ENCODE measurements at places on chromosomes 2 and 18.

- no peak for DNase-seq
Observed at GRCh38 chr18:9237981-9238380, 96.6 kb upstream of the TWSG1 start.

DNA sequence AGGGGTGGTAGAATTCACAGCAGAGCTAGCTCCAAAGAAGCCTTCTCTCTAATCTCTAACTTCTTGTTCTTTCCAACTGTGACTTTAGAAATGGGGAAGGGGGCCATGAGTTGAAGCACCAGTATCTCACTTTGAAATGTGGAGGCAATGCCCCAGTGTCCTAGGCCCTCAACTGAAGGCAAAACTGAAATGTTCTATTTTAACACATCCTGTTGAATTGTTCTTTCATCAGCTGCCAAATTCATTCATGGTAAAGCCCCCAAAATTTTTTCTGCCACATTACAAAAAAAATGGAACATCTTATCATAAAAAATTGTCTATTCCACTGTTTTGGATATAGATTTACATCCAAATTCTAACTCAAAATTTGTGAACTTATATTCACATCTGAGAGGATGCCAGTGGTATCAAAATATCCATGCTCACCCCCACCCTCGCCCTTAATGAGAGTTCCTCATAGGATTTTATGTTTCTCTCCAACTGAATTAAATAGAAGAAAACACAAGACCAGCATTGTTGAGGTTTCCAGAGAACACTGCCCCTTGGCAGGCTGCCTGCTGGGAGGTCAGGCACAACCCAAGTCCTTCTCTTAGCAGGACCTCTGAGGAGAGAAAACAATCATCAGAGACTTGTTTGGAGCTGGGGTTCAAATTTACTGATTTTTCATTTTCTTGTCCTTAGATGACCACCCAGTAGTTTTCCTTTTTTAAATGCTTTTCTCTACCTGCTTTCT, 147.4 kb upstream of the PGAP1 start:
- DNase-seq, result no peak

- DNase-seq, result no peak
Observed at GRCh38 chr2:116645155-116645554, 1169.3 kb upstream of the DDX18 start.

- DNase-seq, result no peak
Observed at GRCh38 chr18:47571957-47572356, 320.5 kb upstream of the SKOR2 start.

- DNase-seq, result no peak
Observed at GRCh38 chr2:17163638-17164037, 354.6 kb downstream of the RAD51AP2 start.

GRCh38 chr2:177665948-177666347, 273.4 kb downstream of the AGPS start:
- DNase-seq, result no peak

- no peak for DNase-seq
Observed at GRCh38 chr18:60936101-60936500, 397.1 kb upstream of the CDH20 start.

DNA sequence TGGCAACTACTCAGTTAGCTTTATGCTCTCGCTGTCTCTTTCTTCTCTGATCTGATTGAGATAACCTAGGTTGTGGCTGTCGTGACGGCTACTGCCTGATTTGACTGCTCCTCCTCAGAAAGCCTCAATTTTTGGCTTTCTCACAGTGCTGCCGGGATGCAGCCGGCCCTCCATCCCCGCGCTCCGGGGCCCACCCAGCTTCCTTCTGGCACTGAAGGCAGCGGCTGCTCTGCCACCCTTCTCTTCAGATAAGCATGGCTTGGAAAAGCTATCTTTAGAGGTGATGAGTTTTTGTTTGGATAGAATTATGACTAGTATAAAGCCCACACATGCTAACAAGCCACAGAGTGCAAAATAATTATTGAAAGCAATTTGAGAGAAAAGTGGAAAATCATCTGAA, 102.5 kb downstream of the DPP4 start:
- DNase-seq, result no peak

- DNase-seq, result peak; percentile 83
Observed at GRCh38 chr2:236512902-236513435, 56.7 kb upstream of the ACKR3 start.

- DNase-seq, result no peak
Observed at GRCh38 chr2:59277671-59278070, 1036.5 kb upstream of the FANCL start.

GRCh38 chr2:15547115-15547876, 13.8 kb downstream of the NBAS start:
- DNase-seq, result no peak

- DNase-seq, result no peak
Observed at GRCh38 chr2:29847886-29848285, 73.5 kb downstream of the ALK start.

- no peak for DNase-seq
Observed at GRCh38 chr18:36191286-36191685, 4.0 kb downstream of the MOCOS start.

GRCh38 chr18:47809420-47809819, 121.0 kb downstream of the SMAD2 start:
- no peak for DNase-seq

DNA sequence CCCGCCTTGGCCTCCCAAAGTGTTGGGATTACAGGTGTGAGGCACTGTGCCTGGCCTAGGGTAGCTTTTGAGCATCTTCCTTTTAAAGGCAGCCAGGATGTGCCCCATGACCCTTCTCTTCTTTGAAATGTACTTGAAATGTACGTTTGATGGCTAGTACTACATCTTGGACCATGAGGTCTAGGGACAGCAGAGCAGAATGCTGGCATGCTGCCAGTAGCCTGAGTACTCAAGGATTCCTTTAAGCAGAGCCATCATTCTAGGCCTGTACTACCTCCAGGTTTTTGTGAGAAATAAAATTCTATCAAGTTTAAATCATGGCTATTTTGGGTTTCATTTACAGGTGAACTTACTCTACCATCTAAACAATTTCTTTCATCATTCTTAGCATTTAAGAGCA, 2.9 kb upstream of the EML6 start:
- no peak for DNase-seq

DNA sequence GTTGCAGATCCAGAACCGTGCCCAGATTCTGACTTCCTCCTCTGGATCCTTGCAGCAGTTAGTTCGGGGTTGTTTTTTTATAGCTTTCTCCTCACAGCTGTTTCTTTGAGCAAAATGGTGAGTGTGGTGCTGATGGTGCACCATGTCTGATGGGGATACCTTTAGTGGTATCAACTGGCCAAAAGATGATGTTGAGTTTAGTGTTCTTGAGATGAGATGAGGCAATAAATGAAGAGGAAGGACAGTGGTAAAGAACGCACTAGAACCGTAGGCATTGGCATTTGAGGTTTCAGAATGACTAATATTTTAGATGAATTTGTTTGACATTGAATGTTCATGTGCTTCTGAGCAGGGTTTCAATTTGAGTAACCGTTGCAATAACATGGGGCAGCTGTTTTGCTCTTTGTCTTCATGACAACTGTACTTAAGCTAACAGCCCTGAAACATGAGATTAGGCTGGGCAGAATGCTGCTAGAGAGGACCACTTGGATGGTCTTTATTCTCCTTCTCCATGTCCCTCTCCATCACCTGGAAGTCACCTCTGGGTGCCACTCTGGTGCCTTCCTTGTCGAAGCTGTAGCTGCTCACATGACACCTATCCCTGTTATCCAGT, 3.9 kb downstream of the CTLA4 start:
- DNase-seq, result peak; percentile 57

DNA sequence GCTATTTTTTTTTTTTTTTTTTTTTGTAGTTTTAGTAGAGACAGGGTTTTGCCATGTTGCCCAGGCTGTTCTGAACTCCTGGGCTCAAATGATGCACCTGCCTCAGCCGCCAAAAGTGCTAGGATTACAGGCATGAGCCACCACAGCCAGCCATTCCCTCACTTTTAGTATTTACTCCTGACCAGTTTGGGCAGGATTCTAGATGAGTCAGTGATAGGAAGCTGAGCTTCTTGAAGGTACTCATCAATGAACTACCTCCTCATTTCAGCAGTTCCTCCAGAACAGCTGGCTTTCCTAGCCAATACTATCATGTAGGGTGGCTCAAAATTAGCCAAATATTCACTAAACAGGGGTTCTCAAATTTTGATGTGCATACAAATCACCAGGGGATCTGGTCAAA, 57.2 kb downstream of the CYBRD1 start:
- DNase-seq, result no peak

DNA sequence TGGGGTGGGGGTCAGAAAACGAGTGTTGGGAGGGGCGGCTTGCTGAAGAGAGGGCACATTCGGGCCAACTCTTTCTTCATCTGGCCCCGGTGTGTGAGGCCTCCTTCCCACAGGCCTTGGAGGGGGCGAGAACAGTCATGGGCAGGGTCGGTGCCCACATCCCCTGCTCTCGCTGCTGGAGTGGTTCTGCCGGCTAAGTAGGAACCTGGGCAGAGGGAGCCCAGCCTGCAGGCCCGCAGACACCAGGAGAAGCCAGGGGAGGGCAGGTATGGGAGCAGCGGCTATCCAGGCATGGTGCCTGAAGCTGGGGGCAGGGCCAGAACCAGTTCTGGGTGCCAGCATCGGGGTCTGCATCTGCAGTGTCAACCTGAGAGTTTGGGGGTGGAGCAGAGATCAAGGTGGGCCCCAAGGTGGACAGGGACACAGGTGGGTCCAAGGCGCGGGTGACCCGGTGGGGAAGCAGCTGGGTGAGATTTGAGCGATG, 46.6 kb upstream of the HPCAL1 start:
- no peak for DNase-seq

- no peak for DNase-seq
Observed at GRCh38 chr2:173240083-173240482, 114.6 kb upstream of the CDCA7 start.

- no peak for DNase-seq
Observed at GRCh38 chr18:35171315-35171987, 69.4 kb upstream of the ZNF397 start.

GRCh38 chr2:163556511-163556910, 179.3 kb downstream of the FIGN start:
- no peak for DNase-seq

- DNase-seq, result no peak
Observed at GRCh38 chr18:39241534-39241933, 1675.9 kb upstream of the CELF4 start.

GRCh38 chr2:102356381-102356712, 751 bp downstream of the IL18R1 start:
- DNase-seq, result no peak

GRCh38 chr18:57801761-57802212, 1.3 kb downstream of the ATP8B1 start:
- DNase-seq, result no peak

GRCh38 chr2:83081826-83082690, 1377.0 kb downstream of the SUCLG1 start:
- DNase-seq, result no peak

GRCh38 chr2:37764739-37765138, 93.3 kb upstream of the CDC42EP3 start:
- no peak for DNase-seq

- no peak for DNase-seq
Observed at GRCh38 chr2:99850084-99850710, 292.2 kb downstream of the AFF3 start.

DNA sequence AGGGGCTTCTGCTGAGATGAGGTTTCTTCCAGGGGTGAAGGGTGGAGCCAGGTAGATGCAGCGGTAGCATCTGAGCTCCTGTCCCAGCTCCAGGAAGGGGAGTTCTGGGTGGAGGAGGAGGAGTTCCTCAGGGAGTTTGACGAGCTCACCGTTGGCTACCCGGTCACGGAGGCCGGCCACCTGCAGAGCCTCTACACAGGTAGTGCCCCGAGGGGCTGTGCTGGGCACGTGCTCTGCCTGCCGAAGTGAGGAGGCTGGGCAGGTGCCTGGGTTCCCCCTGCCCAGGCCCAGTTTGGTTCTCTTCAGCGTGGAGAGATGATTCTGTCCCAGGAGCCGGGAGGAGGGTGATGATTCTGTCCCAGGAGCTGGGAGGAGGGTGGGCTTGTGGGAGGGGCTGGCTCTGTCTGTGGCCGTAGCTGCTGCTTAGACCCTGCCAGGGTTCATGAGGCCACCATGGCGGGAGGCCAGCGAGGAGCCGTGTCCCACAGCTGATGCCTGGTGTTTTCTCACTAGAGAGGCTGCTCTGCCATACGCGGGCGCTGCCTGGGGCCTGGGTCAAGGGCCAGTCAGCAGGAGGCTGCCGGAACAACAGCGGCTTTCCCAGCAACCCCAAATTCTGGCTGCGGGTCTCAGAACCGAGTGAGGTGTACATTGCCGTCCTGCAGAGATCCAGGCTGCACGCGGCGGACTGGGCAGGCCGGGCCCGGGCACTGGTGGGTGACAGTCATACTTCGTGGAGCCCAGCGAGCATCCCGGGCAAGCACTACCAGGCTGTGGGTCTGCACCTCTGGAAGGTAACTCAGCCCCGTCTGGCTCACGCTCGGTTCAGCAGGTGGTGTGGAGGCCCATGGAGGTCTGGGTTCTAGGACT, 8.2 kb downstream of the CAPN10 start:
- no peak for DNase-seq

DNA sequence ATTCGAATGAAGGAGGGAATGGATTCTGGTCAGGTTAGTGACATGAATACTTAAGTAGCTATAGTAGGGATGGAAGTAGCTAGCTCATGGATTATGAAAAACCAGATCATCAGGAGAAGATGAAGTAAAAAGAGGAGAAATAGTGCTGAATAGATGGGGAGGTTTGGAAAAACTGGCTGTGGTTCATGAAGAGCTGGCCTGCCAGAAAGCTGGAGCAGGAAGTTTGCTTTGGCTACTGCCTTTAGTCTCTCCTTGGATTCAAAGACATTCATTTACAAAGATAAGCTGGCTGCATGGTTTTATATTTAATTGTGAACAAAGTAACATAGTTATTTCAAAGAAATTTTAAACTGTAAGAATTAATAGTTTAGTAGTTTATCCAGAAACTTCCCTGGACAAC, 567.0 kb downstream of the RIT2 start:
- DNase-seq, result no peak

DNA sequence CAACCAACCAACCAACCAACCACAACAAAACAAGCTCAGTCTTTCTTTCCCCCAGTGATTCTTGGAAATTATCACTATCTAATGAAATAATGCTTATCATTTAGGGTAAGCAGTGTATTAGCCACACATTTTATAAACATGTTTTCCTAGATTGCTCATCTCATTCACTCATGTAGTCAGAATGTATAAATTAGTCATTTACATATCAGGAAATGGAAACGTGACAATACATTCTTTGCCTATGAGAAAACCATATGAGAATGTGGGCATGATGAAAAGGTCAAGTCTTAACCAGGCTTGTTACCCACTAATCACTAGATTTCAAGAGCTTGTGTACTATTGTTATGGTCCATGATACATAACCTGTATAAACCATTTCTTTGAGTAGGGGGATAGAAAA, 1583.4 kb upstream of the PIK3C3 start:
- no peak for DNase-seq
